ENCODE measurements at places on chromosomes 5 and 9. TPM values are rescaled to one million over a fixed set of nuclear protein-coding genes. Genes with fewer than 3 reads are reported as not detected.

DNA sequence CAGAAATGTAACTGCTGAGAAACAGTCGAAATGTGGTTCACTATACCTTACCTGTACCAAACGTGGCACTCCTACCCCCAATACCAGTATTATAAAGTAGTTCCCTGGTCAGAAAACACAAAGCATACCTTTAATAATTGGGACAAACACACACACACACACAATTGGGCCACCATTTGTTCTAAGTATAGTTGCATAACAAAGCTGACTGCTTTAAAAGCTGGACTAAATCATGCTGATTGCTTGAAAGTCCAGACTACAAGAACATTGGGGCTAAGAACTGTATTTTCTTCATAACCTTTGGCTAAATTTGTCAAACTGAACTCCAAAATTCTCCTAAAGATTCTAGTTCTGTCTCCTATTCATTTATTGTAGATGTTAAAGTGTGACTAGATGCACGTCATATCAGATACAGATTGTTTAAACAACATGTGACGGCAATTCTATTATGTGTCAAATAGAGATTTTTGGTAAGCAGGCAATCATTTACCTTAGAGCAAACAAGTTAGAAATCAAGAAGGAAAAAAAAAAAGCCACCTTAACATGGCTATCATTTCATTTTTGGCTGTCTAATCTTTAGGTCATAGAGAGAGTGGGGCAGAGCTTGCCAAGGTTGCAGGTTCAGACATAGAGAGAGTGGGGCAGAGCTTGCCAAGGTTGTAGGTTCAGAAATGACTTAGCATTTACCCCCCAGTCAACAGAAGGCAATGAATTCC lies 265.1 kb downstream of the ARL15 start:
- no peak overlapping the region for H3K27ac ChIP-seq
- no peaks in the 10 kb centered on the region for H3K27me3 ChIP-seq
- no peaks in the 10 kb centered on the region for H3K4me1 ChIP-seq
- no peak overlapping the region for H3K4me3 ChIP-seq
- no peaks in the 10 kb centered on the region for H3K36me3 ChIP-seq
- no peak for DNase-seq

The IFNB1 gene
- 0.23 TPM for total RNA-seq

DNA sequence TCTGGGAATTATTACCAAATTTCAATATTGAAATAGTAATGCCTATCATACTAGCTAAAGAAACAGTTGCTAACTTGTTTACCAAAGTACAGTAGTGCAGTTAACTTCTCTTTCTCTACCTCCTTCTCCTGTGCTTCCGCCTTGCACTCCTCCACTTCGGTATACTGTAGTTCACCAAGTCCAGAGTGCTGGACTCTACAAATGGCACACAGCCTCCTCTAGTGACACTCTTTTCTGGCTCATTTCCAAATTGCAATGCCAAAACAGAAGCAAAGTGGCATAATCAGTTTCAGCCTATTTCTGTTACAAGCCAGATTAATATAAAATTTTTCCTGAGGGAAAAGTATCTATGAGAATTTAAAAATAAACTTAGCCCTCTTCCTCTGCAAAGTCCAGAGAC lies 86.0 kb upstream of the RASGRF2 start:
- no peak overlapping the region for H3K27ac ChIP-seq
- H3K4me1 ChIP-seq, result peaks cover 15% of the 10 kb centered on the region
- H3K36me3 ChIP-seq, result peaks cover 42% of the 10 kb centered on the region
- DNase-seq, result no peak

The FGF10 gene
- total RNA-seq, result not detected

- H3K36me3 ChIP-seq, result no peaks in the 10 kb centered on the region
- no peak overlapping the region for H3K27ac ChIP-seq
- no peaks in the 10 kb centered on the region for H3K4me1 ChIP-seq
- peaks cover 10% of the 10 kb centered on the region for H3K27me3 ChIP-seq
Measured at GRCh38 chr5:31383734-31384133, 148.2 kb downstream of the DROSHA start.

The OR1L8 gene
- not detected for total RNA-seq

- no peak for DNase-seq
- H3K4me3 ChIP-seq, result no peak overlapping the region
- no peak overlapping the region for H3K27ac ChIP-seq
- no peaks in the 10 kb centered on the region for H3K27me3 ChIP-seq
- H3K36me3 ChIP-seq, result no peaks in the 10 kb centered on the region
- H3K4me1 ChIP-seq, result no peaks in the 10 kb centered on the region
Measured at GRCh38 chr9:8649160-8649559, 849.6 kb upstream of the DMAC1 start.

DNA sequence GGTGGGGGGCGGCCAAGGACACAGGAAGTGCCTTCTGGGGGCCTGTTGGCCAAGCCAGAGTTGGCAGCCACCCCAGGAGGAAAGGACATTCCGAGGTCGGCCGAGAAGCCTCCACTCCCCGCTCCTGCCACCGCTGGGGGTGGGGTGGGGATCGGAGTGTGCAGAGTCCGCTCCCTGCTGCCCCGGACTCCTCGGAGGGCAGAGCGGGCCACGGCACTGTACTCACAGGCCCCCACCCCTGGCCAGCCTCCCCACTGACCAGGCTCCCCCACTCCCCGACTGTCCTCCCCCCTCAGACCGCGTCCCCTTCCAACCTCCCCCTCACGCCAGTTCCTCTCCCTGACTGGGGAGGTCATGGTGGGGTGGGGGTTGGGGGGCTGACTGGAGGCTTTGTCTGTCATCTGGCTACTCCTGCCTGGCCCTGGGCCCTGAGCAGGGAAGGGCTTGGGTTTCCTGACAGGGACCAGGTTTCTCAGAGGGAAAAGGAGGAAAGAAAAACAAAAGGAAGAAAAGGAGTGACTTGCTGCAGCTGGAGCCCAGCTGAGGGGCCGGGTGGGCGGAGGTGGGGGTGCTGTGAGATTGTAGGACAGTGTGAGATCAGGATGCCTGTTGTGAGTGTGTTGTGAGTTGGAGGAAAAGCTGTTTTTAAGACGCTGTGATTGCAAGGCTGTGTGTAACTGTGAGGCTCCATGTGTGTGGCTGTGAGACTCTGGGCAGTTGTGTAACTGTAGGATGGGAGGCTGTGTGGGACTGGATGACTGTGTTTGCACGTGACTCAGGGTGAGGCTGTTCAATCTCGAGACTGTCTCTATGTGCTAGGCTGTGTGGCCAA lies 29.7 kb downstream of the CNTFR start:
- H3K4me3 ChIP-seq, result no peak overlapping the region
- H3K36me3 ChIP-seq, result no peaks in the 10 kb centered on the region
- DNase-seq, result no peak
- peaks cover 6% of the 10 kb centered on the region for H3K27me3 ChIP-seq

The NPR3 gene
- total RNA-seq, result not detected

DNA sequence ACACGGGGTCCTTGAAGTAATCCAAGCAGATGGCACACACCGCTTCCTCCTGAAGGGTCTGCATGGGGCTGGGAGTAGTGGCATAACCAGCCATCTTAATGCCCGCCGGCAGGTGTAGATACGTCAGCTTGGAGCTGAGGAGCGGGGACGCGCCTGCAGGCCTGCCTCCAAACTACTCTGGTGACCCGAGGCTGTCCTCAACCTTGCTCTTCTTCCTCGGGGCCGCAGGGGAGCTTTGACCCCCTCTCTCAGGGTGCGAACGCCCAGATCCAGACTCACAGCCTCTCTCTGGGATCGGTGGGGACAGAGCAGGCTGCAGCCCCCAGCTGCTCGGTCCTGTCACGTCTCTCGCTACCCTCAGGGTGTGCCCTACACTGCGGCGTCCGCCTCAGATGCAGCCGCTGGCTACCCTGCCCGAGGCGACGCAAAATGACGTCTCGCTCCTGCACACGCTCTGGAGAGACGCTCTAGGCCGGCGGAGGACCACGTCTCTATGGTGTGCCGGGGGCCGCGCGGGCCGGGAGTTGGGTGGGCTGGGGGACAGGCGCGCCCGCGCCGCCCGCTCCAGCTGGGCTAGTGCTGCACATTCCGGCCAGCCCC lies at the start of gene TRIM52:
Gene TRIM52 (minus strand): TSS at position 424 of the 600 bp plus-strand sequence. CDS start 330 bp downstream, at position 94.
- peak within 1 kb of the TSS; percentile 96 for H3K27ac ChIP-seq
- H3K27me3 ChIP-seq, result no peaks in the 10 kb centered on the region
- H3K36me3 ChIP-seq, result peaks cover 32% of the 10 kb centered on the region
- DNase-seq, result peak; percentile 87
- H3K4me1 ChIP-seq, result peaks cover 44% of the 10 kb centered on the region
- peak within 1 kb of the TSS; percentile 99 for H3K4me3 ChIP-seq

- DNase-seq, result peak; percentile 57
- peaks cover 38% of the 10 kb centered on the region for H3K4me1 ChIP-seq
- no peak overlapping the region for H3K4me3 ChIP-seq
- H3K27ac ChIP-seq, result no peak overlapping the region
Measured at GRCh38 chr5:35926389-35927051, 11.9 kb downstream of the CAPSL start.

The ARRDC1 gene
- 70.3 TPM for total RNA-seq

The TPM2 gene
- 4.5 TPM for total RNA-seq

DNA sequence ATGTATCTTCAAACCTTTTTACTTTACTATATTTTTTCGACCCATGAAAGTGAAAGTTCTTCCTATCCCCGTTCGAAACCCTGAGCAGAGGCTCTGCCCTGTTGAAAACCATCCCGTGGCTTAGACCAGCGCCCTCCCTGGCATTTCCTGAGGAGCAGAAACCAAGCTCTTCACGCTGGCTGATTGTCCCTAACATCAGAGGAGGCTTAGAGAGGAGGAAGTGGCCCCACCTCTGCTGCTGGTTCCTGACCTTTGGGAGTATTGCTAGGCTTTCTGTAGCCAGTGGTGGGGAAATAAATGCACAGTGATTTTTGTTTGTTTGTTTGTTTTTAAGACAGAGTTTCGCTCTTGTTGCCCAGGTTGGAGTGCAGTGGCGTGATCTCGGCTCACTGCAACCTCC lies 4.2 kb upstream of the PTGES start:
- peaks cover 6% of the 10 kb centered on the region for H3K27me3 ChIP-seq
- no peak overlapping the region for H3K27ac ChIP-seq
- H3K36me3 ChIP-seq, result no peaks in the 10 kb centered on the region
- DNase-seq, result no peak
- H3K4me3 ChIP-seq, result no peak overlapping the region

The FBXL7 gene
- total RNA-seq, result not detected

GRCh38 chr5:28165096-28165495 lies 1126.7 kb upstream of the CDH9 start:
- H3K4me1 ChIP-seq, result no peaks in the 10 kb centered on the region
- H3K36me3 ChIP-seq, result no peaks in the 10 kb centered on the region
- DNase-seq, result no peak
- H3K4me3 ChIP-seq, result no peak overlapping the region

GRCh38 chr9:127154003-127154389 lies 31.6 kb upstream of the ANGPTL2 start:
- H3K36me3 ChIP-seq, result no peaks in the 10 kb centered on the region
- no peak for DNase-seq
- peaks cover 14% of the 10 kb centered on the region for H3K4me1 ChIP-seq
- peaks cover 14% of the 10 kb centered on the region for H3K27me3 ChIP-seq
- H3K27ac ChIP-seq, result no peak overlapping the region

- H3K27ac ChIP-seq, result no peak overlapping the region
- no peak for DNase-seq
Measured at GRCh38 chr9:103301051-103301450, 305.9 kb downstream of the CYLC2 start.

The BTNL3 gene
- not detected for total RNA-seq

DNA sequence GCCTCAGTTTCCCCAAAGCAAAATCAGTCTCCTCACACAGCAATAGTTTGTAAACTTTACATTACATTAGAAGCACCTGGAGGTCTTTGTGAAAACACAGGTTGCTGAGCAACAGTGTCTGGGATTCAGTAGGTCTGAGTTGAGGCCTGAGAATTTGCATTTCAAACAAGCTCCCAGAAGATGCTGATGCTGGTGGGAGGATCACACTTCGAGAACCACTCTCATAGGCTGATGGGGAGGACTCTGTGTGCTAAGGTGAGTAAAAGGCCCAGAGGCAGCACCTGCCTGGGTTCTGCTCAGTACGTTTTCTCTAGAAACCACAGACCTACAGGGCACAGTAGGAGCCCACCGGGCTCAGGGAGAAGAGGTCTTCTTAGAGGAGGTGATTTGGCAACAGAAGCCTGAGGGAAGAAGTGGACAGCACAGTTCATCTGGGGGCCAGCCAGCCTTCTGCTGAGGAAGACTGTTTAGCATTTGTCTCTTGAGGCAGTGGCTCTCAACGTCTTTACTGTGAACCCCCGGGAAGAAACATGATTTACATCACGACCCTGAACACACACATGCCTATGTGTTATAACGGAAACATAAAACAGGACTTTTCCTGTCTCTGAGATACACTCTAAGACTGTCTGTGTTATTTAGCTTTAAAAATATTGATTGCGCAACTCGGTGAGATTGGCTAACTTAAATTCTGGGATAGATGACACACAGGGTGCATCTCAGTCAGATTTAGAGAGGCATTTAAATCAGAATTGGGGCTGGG lies 24.8 kb upstream of the DENND1A start:
- H3K27ac ChIP-seq, result no peak overlapping the region
- DNase-seq, result no peak
- H3K36me3 ChIP-seq, result no peaks in the 10 kb centered on the region
- peaks cover 5% of the 10 kb centered on the region for H3K27me3 ChIP-seq

- no peak overlapping the region for H3K27ac ChIP-seq
- H3K36me3 ChIP-seq, result no peaks in the 10 kb centered on the region
- no peak for DNase-seq
- peaks cover 31% of the 10 kb centered on the region for H3K27me3 ChIP-seq
Measured at GRCh38 chr5:59371525-59372127, 521.9 kb downstream of the PDE4D start.

- no peak overlapping the region for H3K27ac ChIP-seq
- no peak overlapping the region for H3K4me3 ChIP-seq
- H3K4me1 ChIP-seq, result peaks cover 11% of the 10 kb centered on the region
- peaks cover 3% of the 10 kb centered on the region for H3K27me3 ChIP-seq
- H3K36me3 ChIP-seq, result no peaks in the 10 kb centered on the region
Measured at GRCh38 chr9:123346026-123346425, 10.0 kb upstream of the CRB2 start.

DNA sequence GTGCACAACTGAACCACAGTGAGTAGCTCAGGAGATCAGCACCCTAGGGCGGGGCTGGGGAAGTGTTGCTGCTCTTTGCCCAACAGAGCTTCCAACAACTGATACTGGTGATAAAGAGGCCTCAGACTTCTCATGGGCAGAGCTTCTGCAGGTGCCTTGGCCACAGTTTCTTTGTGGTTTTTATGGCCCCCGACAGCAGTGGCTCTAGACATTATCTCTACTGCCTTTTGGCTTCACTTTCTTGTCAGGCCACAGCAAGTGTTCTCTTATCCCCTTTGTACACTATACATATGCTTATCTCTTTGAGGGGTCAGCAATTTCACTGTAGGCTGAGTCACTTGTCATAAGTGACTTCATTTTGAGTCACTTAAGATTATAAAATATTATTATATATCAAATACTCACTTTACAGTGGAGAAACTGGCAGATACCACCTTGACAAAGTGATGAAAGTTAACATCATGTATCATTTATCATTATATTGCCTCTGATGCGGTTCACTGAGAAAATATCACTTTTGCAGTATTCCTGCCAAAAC lies 90.9 kb upstream of the COX7C start:
- no peak overlapping the region for H3K27ac ChIP-seq
- no peaks in the 10 kb centered on the region for H3K4me1 ChIP-seq
- DNase-seq, result no peak

The CDC14B gene
- total RNA-seq, result 1.4 TPM

All from activated T-helper 1 cell treated with anti-CD3 and anti-CD28 coated beads, Interleukin-12 subunit alpha, Interleukin-12 subunit beta, Interleukin-2, Interleukin-4 antibody, amounts not matched to agents 30 ng/mL and 10 ng/mL and 1 ng/mL, durations not matched to agents 14 hours and 24 hours and 36 hours (primary cell).